HAP-1 (cell line): ENCODE measurements at places on chromosomes 3 and 15.

DNA sequence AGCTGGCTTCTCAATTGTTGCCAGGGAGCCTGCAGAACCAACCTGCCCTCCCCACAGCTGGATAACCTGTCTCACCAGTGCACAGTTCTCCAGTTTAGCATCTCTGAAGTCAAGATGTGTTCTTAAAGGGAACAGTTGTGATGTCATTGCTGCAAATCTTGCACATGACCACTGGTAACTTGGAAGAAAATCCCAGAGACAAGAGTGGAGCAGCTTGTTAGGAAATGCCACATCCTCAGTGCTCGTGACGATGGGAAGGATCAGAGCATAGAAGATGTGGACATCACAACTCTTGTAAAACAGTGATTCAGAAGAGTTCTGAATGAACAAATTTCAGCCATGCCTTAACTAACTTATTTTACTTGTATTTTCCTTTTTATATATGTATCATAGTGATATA, 36.1 kb upstream of the LIMD1 start:
- DNase-seq = no peak

DNA sequence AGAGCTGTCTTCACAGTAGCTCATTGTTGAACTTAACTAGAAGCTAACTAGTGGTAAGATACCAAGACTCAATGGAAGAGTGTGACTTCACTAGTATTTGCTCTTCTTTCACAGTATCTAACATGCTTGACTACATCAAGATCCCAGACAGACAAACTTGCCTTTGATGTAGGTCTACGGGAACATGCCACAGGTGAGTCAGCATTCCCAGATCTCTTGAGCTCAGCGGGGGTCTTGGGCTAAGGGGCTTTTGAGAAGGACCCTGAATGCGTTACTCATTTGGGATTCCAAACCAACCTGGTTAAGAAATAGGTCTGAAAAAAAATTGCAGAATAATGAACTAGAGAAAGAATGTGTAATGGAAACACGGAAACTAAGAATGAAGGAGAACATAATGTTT, 222.4 kb downstream of the RYR3 start:
- DNase-seq = no peak

GRCh38 chr3:171256445-171257250, 203.6 kb downstream of the TNIK start:
- no peak for DNase-seq

- DNase-seq = no peak
Measured at GRCh38 chr15:29278436-29279105, 8.9 kb upstream of the NSMCE3 start.

GRCh38 chr15:34738002-34738401, 16.8 kb downstream of the GJD2 start:
- no peak for DNase-seq

GRCh38 chr15:62856466-62857246, 185.9 kb upstream of the TPM1 start:
- no peak for DNase-seq

- DNase-seq = no peak
Measured at GRCh38 chr3:115139072-115139471, 8.0 kb downstream of the ZBTB20 start.

DNA sequence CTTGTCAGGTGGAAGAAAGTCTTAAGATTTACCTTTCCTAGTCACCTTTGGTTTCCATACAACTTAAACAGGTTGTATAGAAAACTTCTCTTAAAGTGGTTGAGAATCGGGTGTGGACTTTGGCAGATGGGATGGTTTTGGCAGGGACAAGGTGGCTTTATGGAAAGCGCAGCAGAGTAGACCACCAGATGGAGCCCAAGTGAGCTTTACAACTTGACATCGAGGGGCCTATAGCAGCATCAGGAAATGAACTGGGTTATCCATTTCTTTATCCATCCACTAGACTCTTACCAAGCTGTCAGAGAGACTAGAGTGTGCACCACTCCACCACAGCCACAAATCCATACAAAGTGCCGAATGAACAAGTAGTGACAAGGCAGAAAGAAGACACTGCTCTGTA, 85.3 kb upstream of the MBNL1 start:
- DNase-seq = peak; percentile 51

GRCh38 chr15:73694419-73694818, 10.2 kb downstream of the CD276 start:
- DNase-seq = no peak

GRCh38 chr3:193853511-193854219, 260.7 kb downstream of the OPA1 start:
- no peak for DNase-seq

- DNase-seq = no peak
Measured at GRCh38 chr3:178152031-178152806, 384.0 kb upstream of the KCNMB2 start.

DNA sequence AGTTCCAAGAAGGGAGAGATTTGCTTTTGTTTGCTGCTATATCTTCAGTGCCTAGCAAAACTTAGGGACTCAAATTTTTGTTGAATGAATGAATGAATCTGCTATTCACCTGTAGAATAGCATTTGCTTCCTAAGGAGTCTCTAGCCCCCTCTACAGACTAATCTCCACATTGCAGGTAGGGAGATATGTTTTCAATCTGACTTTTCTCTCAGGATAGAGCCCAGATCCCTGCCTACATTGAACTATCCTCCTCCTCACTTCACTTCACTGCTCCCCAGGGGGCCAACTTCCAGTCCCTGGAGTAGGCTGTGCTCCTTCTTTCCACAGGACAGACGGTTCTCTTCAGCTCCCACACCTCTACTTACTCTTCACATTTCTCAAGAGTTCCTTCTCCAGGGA, 81.9 kb upstream of the PTX3 start:
- DNase-seq = no peak

GRCh38 chr15:50624616-50625168, 61.9 kb downstream of the TRPM7 start:
- no peak for DNase-seq

- DNase-seq = no peak
Measured at GRCh38 chr15:92787116-92787515, 113.0 kb upstream of the CHD2 start.

DNA sequence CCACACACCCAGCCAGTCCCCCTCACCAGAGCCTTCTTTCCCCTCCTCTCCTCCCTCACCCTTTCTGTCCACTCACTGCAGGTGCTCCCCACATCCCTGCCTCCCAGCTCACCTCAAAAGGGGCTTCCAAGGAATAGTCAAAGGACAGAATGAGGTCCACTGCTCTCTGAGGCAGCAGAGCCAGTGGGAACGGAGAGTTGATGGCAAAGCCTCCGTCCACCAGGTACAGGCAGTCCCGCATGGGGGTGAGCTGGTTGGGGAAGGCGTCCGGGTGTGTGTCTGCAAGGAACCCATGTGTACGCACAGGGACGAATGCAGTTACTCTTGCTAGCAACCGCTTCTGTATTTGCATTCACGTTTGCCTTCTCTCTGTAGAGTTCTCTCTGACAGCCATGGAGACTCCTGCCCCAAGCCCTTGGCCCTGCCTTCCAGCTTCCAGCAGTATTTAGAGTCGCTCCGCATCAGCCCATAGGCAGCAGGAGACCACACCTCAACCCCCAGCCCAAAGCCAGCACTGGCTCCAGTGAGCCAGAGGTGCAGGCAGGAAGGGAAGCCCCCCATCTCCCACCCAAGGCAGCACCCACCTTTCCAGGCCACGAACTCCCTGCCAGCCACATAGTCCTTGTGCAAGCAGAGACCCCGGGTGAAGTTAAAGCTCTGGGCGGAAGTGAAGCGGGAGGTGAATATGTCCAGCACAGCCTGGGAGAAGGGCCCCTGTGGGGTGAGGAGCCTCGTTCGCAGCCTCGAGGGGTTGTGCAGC, 12.4 kb downstream of the PLA2G4F start:
- DNase-seq = no peak

DNA sequence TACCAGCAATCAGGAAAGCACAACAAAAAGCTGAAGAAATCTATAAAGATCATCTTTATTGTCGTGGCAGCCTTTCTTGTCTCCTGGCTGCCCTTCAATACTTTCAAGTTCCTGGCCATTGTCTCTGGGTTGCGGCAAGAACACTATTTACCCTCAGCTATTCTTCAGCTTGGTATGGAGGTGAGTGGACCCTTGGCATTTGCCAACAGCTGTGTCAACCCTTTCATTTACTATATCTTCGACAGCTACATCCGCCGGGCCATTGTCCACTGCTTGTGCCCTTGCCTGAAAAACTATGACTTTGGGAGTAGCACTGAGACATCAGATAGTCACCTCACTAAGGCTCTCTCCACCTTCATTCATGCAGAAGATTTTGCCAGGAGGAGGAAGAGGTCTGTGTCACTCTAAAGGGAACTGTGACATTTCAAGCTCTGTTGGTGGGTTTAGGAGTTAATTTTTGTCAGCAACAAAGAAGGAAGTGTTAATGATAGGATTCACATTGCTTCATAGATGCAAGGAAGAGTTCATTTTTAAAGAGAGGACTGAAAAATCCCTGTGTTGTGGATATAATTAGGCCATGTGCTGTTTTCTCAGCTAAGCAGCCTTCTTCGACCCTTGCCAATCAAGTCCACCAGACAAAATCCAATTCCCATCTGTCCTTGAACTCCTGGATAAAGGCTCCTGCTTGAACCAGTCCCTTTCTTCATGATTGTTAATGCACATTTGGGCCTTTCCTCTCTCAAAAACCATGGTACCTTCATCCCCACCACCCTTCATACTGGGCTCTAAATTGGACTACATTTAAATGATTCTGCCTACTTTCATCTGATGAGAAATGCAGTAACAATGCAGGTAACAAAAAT, 1.2 kb downstream of the GPR15 start:
- DNase-seq = no peak

GRCh38 chr15:78625606-78626280, 4.9 kb upstream of the CHRNA3 start:
- no peak for DNase-seq

GRCh38 chr15:91965501-91966193, 112.1 kb downstream of the SLCO3A1 start:
- no peak for DNase-seq

GRCh38 chr3:72721683-72722381, 126.4 kb downstream of the SHQ1 start:
- peak; percentile 32 for DNase-seq

- no peak for DNase-seq
Measured at GRCh38 chr3:116281313-116282143, 163.8 kb downstream of the LSAMP start.

- DNase-seq = no peak
Measured at GRCh38 chr3:105987809-105988208, 119.0 kb upstream of the CBLB start.

DNA sequence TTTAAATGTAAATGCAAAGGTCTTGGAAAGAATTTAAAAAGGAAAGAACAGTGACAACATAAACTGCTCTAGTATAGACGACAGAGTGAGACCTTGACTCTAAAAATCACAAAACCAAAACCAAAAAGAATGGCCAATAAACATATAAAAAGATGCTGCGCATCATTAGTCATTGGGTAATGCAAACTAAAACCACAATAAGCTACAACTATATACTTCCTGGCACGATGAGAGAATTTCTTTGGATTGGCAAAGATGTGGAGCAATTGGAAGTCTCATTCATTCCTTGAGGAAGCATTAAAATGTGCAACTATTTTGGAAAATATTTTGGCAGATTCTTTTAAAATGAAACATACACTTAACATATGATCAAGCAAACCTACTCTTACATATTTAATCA, 98.7 kb upstream of the ZPLD1 start:
- no peak for DNase-seq

DNA sequence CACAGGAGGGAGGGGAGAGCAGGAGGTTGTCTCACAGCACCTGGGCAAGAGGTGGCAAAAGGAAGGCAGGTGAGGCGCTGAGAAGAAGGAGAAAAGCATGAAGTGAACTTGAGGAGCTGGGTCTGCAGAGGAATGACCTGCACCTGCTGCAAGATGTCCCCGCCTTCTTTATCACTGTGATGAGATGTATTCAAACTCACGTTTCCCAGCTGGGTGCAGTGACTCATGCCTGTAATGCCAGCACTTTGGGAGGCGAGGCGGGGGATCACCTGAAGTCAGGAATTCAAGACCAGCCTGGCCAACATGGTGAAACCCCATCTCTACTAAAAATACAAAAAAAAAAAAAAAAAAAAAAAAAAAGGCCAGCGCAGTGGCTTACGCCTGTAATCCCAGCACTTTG, 22.2 kb upstream of the ZNF710 start:
- DNase-seq = no peak

GRCh38 chr3:136734382-136735070, 17.7 kb downstream of the STAG1 start:
- DNase-seq = no peak

DNA sequence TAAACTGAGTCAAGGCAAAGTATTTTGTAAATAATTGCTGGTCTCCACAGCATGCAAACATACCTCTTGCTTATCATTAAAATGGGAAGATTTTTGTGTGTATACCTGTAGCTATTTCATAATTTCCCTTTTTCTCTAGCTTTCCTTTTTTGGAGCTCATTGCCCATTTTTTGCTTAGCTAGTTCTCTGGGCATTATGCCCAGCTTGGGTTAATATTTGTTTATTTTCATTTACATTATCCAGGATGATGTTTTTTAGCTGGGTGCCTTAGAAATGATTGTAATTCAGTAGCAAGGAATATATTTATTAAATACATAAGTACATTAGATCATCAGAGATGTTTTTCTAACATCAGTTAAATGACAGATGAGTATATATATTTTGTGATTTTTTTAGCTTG, 1271.7 kb upstream of the GBE1 start:
- no peak for DNase-seq

GRCh38 chr3:29758434-29759322, 477.8 kb downstream of the RBMS3 start:
- no peak for DNase-seq

DNA sequence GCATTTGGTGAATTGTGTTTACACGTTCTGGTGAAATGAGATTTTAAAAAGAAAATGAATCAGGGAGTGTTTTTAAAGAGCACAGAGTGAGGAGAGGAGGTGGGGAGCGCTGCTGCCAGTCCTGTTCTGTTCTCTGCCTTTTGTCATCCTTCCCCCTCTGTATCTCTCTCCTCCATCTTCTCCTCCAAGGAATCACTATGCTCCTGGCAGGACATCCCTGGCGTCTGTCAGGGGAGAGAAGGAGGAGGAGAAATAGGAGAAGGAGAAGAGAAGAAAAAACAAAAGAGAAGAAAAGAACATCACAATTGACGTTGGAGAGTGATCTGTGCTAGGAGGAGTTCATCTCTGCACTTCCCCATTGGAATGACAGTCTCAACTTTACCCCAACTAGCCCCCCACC, 627.6 kb upstream of the TBL1XR1 start:
- DNase-seq = no peak

DNA sequence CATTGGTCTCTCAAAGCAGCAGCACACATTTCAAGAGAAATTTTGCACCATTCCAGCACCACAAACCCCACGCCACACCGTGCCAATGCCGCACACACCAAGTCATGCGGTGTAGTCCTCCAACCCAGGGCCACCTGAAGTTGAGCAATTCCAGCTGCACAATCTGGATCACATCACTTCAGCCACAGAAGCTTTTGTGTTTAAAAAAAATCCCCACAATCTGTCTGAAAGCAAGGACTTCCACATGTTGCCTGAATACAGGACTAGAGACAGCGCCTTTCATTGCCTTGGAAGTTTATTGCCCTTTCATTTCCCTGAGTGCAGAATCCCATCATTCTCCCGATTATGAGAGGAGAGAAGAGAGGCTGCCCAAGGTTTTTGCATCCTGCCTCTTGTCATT, 175.6 kb upstream of the BCL6 start:
- DNase-seq = no peak

GRCh38 chr15:58962662-58963565, 24.5 kb upstream of the RNF111 start:
- DNase-seq = no peak

GRCh38 chr3:128994581-128995546, 988 bp upstream of the CFAP92 start:
- no peak for DNase-seq

- DNase-seq = no peak
Measured at GRCh38 chr3:141444586-141445285, 42.1 kb upstream of the RASA2 start.
